Stimulated activated CD4-positive, alpha-beta T cell treated with anti-CD3 and anti-CD28 coated beads, Interleukin-12 subunit alpha, Interleukin-12 subunit beta, amount 100 ng/mL, for 48 hours (primary cell): ENCODE measurements at places on chromosomes 13 and 19.
A peak's percentile ranks its signal among the peaks of the same experiment; 100 is the strongest.

DNA sequence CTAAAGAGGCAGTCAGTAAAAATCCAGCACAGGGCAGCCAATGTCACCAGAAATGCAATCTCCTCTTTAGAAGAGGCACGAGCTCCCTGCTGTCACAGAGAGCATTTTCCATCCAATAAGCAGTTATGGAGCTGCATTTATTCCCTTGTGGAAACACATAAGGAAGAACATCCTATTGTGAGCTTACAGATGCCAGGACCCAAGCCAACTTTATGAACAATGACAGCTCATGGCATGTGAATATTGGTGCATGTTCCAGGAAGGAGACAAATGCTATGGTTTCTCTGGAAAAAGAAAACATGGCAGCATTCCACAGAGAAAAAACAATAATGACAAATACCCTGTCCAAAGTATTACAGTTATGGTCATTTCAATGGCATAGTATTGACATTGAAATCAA is 955.6 kb downstream of the UQCRFS1 start:
- DNase-seq = no peak

DNA sequence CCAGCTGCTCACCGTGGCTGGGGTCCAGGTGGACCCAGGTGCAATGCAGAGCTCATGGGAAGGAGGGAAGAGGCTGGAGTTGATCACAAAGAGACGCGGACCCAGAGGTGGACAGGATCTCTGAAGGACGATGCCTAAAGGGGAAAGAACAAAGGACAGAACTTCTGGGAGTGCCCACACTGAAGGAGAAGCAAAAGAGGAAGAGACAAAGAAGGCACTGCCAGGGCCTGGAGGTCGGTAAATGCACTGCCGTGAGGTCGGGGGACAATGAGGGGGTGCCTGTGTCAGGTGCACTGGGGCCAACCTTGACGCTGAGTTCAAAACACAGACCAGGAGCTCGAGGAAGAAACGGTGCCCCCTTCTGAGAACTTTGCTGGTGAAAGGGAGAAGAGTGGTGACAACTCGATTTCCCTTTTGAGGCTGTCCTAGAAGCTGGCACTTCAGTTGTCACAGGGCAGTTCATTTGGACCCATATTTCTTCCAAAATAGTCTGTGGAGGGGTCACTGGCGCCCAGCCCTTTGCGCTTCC is 55.6 kb downstream of the GJA3 start:
- no peak for DNase-seq

GRCh38 chr13:73070451-73071098 is 11.8 kb downstream of the KLF5 start:
- no peak for DNase-seq

DNA sequence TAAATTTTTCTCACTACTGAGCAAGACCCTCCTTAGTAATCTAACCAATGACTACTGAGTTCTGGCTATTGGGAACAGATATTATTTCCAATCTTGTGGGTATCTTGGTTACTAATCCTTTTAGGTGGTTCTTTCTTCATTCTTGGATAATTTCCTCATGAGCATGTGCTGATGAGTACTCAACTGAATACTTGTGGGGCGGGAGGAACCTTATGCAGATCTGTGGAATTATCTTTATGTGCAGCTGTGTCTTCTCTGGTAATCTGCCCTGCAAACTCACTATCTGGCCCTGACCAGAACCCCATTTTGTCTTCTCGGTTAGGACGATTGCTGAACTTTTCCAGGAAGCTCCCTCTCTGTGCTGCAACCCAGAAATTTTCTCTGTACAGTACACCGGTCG is 89.7 kb upstream of the TRPC4 start:
- DNase-seq = no peak

- no peak for DNase-seq
Observed at GRCh38 chr13:99085808-99086266, 108.0 kb upstream of the DOCK9 start.

GRCh38 chr13:44812818-44813217 is 176.5 kb downstream of the NUFIP1 start:
- no peak for DNase-seq

DNA sequence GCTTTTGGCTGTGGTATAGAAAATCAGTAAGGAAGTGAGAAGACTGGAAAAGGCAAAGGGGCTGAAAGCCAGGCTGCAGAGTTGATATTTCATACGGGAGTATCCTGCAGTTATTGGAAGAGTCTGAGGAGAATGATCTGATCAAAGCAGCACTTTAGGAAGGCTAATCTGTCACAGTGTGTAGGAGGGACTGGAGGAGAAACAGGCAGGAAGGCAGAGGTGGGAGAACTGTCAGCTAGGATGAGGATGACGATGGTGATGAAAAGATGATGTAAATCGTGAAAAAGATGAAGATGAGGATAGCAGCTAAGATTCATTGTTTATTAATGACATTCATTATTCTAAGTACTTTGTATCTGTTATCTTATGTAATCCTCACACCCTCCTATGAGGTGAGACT is 123.0 kb downstream of the DNAJC15 start:
- no peak for DNase-seq

- no peak for DNase-seq
Observed at GRCh38 chr19:57363688-57364181, 384 bp downstream of the TRAPPC2B start.

- no peak for DNase-seq
Observed at GRCh38 chr19:58471736-58472135, 4.4 kb upstream of the ZNF446 start.

- DNase-seq = no peak
Observed at GRCh38 chr13:111510502-111511218, 190.2 kb downstream of the TEX29 start.

GRCh38 chr19:34308381-34309367 is 54.3 kb downstream of the GARRE1 start:
- no peak for DNase-seq

DNA sequence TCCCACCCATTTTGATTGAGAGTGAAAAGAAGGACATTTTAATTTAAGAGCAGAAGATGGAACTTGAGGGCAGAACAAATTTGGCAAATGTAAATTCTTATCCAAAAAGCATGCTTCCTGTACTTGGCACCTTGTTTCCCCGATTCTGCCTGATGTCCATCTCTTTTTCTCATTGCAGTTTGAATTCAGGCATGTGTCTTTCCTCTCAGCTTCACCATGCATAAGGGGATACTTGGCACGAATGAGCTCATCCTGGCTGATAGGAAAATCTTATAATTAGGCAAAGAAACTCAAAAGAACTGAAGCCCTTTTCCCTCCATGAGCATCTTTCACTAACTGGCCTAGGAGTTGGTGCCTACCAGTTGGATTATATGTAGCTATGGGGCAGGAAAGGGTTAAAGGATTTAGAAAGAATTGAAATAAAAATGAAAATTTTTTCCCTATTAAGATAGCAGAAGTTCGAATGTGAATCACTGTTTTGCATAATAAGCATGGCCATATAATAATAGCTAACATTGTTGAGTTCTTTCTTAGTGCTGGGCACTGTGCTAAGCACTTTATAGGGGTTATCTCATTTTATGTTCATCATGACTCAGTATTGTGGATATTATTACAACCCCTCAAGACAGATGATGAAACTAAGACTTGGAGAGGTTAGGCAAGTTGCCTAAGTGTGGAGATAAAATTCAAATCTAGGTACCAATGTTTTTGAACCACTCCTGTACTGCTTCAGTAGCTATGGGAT is 386.6 kb downstream of the KCNRG start:
- DNase-seq = no peak

DNA sequence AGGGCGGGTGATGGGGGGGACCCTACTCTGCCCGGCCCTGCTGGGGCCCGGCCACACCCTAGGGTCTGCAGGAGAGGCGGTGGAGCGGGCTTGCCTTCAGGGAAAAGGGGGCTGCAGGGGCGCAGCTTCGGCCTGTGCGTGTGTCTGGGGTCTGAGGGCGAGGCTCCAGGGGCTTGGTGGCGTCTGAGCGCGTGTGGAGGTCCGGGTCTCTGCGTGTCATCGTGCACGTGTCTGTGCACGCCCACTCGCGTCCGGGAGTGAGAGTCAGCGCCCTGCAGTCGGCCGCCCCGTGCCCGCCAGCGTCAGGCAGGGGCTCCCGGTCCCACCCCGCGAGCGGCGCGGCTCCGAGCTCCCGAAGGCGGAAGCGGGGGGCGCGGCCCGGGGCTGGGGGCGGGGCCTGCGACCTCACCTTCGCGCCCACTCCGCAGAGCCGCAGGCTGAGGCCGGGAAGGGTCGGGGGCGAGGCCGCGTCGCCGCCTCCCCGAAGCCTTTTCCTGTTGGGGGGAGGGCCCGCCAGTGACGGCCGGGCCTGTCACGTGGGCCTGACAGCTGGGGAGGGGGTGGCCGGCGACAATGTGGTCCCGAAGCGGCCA is at the start of gene ARHGAP45:
Gene ARHGAP45 (plus strand): TSS at position 420 of the 593 bp plus-strand sequence. CDS start 239 bp downstream, outside the sequence.
- peak; percentile 73 for DNase-seq

DNA sequence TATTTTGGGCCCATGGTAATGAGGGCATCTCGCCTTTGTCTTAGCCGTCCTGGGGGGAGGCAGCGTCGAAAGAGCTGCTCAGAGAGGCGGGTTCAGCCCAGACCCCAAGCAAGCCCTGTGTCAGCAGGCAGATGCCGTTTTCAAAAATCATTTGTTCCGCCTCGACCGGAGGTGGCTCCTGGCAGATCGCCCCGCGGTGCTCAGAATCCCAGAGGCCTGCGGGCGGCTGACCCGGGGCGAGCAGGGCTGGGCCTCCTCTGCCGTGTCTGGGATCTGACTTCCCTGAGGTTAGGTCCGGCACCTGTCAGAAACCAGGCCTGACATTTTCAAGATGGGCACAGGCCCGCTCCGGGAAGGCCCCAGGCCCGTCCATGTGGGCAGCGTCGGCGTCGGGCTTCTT is 36.1 kb downstream of the CRTC1 start:
- no peak for DNase-seq
